A673 (cell line): ENCODE measurements at places on chromosomes 5 and 9.

DNA sequence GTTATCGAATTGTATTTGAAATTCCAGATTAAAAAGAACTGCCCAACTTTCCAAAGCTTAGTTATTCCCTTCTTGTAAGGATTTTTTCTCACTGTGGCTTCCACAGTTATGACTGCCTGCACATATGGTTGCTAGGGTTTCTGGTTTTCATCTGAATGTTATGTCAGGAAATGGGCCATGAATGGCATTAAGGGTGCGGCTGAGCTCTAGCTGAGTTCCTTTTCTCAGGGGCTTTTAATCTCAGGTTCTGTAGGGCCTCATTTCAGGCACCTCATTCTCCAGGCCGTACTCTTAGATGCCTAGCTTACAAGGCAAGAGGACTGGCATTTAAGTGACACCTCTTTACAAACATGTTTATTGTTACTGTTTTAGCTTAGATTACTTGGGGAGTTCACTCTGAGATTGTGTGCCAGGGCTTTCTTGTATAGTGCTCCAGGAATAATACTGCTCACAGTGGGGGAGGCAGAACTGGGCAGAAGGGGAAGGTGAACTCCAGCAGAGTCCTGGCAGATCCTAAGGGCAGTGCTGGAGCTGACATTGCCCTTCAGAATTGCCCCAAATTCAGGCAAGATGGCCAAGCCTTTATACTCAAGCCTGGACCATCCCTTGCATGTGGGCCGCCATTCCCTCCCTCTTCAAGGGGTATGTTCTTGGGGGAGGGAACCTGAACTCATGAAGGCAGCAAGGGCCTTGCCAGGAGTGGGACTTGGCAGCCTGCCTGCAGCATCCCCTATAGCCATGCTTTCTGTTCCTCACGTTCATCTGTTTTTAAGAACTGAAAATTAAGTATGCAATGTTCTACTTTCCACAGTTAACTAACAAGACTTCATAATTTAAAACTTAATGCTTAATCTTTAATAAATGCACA lies 111.5 kb downstream of the KDM4C start:
- no peak for DNase-seq

GRCh38 chr5:138721979-138722378 lies 31.2 kb upstream of the CTNNA1 start:
- DNase-seq: no peak

DNA sequence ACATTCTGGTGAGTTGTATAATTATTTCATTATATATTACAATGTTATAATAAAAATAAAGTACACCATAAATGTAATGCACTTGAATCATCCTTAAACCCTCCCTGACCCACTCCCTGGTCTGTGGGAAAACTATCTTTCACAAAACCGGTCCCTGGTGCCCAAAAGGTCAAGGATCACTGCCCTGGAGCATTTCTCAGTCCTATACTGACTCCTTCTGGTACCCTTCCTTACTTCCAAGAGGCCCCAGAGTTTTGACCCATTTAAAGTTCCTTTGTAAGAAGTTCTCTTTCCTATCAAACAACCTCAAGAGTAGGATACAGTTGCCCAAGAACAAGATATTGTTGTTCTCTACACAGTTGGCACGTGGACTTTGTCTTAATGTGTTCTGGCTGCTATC lies 88.9 kb upstream of the TRPM3 start:
- DNase-seq: no peak

DNA sequence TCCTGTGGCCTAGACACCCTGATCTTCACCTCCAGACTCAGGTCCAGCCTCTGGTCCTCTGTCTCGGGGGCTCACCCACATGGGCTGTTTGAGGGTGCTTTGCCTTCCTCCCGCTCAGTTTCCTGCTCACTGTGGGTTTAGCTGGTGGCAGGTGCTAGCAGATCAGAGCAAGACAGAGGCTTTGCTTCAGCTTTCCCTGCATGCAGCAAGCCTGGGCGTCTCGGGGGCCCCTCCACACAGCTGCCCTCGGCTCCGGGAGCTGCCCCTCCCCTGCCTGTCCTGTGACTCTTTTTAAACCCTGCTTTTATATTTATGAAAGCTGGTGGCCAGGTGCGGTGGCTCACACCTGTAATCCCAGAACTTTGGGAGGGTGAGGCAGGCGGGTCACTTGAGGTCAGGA lies 14.6 kb downstream of the MRPL36 start:
- DNase-seq: no peak

- no peak for DNase-seq
These were observed 36.1 kb upstream of the KIF4B start for GRCh38 chr5:154977409-154977808.

GRCh38 chr5:68343421-68343826 lies 127.9 kb downstream of the PIK3R1 start:
- DNase-seq: no peak

GRCh38 chr5:96852759-96853158 lies 23.5 kb upstream of the ERAP2 start:
- DNase-seq: peak; percentile 44

DNA sequence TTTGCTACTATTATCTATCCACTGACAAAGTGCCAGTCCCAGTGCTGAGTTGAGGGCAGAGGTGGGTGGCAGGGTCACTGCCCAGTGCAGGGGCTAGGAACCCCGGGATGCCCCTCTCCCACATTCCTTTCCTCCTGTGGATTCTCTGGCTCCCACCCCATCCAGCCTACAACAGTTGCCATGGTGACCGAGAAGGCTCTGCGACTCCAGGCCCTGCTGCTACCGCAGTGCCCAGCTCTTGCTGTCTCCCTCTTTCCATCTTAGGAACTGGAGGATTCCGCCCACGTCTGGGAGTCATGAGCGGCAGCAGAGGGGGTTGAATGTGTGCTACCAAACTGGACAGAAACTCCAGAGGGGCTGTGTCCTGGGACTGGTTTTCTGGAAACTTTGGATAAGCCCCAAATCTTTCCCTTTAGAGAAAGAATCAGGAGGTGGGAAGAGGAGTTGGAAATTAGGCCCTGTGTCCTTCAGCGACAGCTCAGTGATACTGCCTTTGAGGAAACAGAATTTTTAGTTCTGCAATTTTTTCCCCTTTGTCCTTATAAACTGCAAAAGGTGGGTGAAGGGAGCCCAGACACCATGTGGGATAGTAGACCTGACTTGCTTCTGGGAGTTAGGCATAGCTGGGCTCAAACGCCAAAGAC lies 20.7 kb upstream of the C5orf47 start:
- DNase-seq: no peak

DNA sequence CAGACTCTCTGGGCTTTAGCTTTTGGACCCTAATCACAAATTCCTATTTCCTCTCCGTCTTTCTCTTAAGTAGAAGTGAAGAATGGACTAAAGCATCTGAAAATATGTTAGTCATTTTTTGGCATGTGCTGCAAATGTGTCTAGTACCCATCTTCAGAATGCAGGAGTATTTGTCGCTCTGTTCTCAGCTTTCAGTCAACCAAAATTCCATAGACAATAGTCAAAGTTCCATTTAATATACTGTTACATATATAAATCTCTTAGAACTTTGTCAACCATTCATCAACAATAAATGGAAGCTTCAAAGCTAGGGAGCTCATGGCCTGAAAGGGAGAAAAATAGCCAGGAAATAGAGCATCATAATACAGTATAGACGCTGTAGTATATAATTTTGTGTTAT lies 509.4 kb downstream of the BNC2 start:
- DNase-seq: no peak

DNA sequence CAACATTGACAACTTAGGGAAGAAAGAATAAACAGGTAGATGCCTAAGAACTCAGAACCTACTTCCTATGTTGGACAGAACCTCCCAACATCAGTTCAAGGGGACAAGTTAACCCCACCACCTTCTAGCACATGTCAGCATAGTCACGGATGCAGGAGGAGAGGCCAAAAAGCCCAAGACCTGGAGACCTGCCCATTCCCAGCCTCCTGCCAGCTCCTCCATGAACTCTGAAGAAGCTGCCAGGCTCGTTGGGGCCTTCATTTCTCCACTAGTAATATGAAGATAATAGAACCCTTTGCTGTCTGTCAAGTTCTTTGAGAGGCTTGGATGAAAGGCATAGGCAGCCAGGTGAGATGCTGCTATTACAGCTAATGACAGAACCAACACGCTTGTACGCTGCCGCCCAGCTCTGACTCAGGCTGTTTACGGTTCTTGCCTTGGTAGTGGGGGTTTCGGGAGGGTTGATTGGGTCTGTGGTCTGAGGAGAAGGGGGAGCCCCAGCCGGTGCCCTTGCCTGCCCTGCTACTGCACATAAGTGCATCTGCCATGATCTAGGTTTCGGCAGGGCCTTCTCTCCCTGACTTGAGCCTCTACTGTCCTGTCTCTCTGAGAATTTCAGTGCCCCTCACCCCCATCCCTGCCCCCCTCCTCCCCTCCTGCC lies 82.2 kb downstream of the NRG2 start:
- DNase-seq: no peak

GRCh38 chr5:52981507-52981906 lies 7.6 kb upstream of the ITGA2 start:
- DNase-seq: no peak

- no peak for DNase-seq
These were observed 169.5 kb downstream of the TLR4 start for GRCh38 chr9:117873664-117874063.

DNA sequence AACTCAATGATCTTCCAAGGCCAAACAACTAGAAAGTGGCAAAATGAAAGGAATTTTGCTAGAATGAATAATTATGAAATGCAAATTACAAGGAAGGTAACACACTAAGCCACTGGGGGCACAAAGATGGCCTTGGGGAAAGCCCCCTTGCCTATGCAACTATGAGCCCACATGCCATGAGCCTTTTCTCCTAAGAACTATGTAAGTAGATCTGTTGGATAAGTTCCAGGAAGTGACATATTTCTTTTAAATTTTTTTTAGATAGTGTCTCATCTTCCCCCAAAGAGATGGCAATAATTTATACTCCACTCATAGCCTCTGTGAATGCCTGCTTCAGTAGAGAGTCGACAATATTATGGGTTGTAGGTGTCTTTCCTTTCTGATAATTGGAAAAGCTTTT lies 257.8 kb downstream of the AUH start:
- no peak for DNase-seq

GRCh38 chr9:68462105-68462775 lies 78.4 kb downstream of the TMEM252 start:
- no peak for DNase-seq

DNA sequence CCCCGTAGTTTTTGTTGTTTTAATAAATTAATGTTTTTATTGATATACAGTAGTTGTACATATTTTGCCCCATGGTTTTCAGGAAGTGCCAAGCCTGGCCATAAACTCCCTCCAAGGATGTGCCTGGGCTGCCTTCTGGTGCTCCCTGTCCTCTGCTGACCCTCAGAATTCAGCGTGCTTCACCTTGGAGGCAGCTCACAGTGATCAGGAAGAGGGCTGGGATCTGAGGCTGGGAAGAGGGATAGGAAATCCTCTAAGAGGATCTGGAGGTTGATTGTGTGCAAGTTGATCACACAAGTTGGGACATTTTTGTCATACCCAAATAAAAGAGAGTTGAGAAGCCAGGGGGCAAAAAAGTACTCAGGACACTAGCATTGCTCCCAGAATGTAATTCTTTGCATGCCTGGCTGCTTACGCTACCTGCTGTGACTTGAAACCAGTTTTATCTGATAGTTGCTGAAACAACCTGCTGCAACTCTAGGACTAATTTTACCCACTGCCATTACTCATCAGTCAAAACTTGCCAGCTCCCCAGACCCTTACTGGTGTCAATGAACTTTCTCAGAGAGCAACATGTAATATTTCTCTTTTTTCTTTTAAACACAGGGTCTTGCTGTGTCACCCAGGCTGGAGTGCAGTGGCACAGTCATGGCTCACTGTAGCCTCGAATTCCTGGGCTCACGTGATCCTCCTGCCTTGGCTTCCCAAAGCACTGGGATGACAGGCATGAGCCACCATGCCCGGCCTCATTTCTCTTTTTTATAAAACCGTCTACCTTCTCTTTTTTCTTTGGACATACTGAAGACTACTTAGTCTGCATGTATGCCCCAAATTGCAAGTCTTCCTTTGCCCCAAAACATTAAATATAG lies 29.0 kb downstream of the PDE6A start:
- no peak for DNase-seq

- no peak for DNase-seq
These were observed 1937.9 kb upstream of the WWC1 start for GRCh38 chr5:166353580-166353979.

DNA sequence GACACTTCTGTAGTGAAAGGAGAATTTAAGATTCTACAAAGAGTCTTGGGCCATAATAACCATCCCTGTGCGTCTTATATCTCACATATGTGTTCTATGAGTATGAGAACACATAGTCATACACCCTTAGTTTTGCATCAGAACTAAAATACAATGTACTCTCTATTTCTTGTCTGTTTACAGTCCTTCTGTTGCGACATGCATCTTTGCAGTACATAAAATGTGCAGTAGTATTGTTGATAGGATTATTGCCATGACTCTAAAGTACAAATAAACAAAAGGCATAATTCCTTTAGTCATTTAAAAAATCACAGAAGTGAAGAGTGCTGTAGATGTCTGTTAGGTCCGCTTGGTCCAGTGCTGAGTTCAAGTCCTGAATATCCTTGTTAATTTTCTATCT lies 201.9 kb downstream of the NR3C1 start:
- no peak for DNase-seq

DNA sequence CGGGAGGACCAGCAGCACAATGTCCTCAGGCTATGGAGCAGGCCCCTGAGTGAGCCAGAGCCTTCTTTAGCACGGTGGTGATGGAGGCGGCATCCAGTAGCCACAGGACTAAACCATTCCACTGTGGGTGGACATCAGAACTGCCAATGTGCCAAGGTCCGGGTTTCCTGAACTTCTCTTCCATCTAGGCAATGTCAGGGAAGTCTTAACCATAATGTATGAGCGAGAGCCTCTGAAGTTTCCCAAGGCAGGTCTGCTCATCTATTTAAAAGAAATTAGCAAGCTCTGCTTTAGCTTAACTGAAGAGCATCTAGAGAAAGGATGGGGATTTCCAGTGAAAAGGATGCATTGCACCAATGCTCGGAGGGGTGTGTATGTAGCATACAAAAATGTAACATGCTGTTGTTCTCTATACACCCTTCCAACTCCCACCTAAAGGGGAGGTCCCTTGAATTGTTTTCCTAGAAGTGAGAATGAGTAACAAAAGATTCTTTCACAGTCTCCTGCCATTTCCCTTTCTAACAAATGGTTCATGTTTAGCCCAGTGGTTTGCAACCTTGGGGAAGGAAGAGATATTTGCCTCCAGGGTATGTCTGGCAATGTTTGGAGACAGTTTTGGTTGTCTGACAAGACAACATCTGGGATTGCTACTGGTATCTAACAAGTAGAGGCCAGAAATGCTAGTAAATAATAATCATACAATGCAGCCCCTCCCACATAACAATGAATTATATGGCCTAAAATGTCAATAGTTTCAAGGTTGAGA lies 6.1 kb upstream of the RXFP3 start:
- DNase-seq: no peak

- peak; percentile 77 for DNase-seq
These were observed at the start of gene GOLM1 for GRCh38 chr9:86098824-86099700. Gene GOLM1 (minus strand): TSS chr9:86099558. CDS start chr9:86079320, 20,238 bp downstream.

GRCh38 chr9:134984372-134985265 lies 66.9 kb upstream of the FCN1 start:
- DNase-seq: no peak

DNA sequence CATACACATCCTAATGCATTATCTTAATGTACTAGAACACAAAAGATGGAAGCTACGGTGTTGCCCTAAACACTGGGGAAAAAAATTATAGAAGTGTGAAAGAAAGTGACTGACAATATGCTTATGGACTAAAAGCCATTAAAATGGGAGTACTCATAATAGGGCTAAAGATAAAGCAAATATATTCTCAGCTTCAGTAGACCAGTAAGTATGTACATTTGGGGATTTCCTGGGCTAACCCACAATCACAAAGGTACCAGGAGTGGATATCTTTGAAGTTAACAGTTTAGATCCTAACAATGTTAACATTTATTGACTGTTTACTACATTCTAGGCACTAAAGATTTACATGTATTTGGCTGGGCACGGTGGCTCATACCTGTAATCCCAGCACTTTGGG lies 36.9 kb downstream of the PTGER4 start:
- DNase-seq: no peak
